ENCODE measurements at places on chromosomes 1 and 21. TPM values are rescaled to one million over a fixed set of nuclear protein-coding genes. Genes with fewer than 3 reads are reported as not detected.

The CTSS gene
- total RNA-seq, result 533 TPM

The MMP23B gene
- 40.3 TPM for total RNA-seq

The RCSD1 gene
- 14.8 TPM for total RNA-seq

The OR6N1 gene
- 2.3 TPM for total RNA-seq

The SERPINC1 gene
- not detected for total RNA-seq

The OLFM3 gene
- not detected for total RNA-seq

The AADACL4 gene
- total RNA-seq, result not detected

The PLEKHN1 gene
- 2.1 TPM for total RNA-seq

The SLC44A5 gene
- total RNA-seq, result 0.55 TPM

The LCE3D gene
- total RNA-seq, result not detected

The EDN2 gene
- total RNA-seq, result not detected

The MIER1 gene
- total RNA-seq, result 43.8 TPM

- DNase-seq, result peak; percentile 20
These were observed 142.0 kb downstream of the AJAP1 start for GRCh38 chr1:4796161-4797015.

- DNase-seq, result no peak
These were observed 44.8 kb upstream of the SGIP1 start for GRCh38 chr1:66489151-66489550.

DNA sequence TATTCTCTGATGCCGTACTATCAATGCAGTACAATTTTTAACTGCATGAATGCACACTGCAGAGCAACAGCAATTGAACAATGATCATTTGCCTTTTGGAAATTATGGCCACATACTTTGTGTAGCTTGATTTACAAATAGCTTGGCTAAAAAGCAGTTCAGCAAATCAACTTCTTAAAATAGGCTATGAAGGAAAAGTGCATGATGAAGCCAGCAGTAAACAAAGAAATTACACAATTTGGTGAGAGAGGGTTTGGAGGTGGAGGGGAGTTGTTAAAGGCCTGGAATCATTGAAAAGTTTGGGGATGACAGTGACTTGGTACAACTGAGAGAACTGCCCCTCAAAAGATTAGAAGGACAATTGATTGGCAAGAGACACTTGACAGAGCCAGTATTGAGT is 6.5 kb downstream of the PIGM start:
- DNase-seq, result no peak

DNA sequence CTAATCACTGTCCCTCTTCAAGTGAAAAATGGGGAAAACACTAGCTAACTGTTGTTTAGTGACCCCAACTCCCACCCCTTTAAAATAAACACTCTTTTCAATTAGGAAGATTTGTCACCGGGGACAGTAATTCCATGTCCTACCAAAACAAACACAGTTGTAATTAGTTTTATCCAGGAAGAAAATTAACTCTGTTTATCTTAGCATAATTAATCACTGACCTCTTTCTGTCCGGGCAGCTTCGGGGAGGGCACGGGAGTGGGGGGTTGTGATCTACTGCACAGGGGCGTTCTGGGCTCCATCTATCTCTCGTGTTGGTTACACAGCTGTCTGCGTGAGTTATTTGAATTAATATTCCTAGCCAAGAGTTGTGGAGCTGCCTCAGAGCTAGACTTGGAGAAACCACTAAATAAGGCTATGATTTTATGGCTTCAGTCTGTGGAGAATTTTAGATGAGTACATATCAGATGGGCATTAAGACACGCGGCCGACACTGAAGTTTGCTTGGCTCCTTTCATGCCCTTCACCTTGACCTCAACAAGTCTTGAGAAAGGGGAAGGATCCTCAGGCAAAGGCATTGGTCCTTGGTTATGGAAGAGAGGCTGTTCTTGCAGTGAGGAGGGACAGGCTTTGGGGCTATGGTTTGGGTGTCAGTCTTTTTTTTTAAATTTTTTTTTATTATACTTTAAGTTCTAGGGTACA is 102.0 kb upstream of the TRABD2B start:
- DNase-seq, result no peak

- no peak for DNase-seq
These were observed 5.2 kb downstream of the TAS1R1 start for GRCh38 chr1:6560267-6560666.

- no peak for DNase-seq
These were observed 101.7 kb downstream of the ADSS2 start for GRCh38 chr1:244350027-244350426.

- no peak for DNase-seq
These were observed 199.7 kb upstream of the ADGRL2 start for GRCh38 chr1:81600878-81601622.

- DNase-seq, result no peak
These were observed 7.0 kb downstream of the COLGALT2 start for GRCh38 chr1:184030433-184031091.

GRCh38 chr21:45506836-45507522 is 35.3 kb downstream of the SLC19A1 start:
- peak; percentile 47 for DNase-seq

- DNase-seq, result no peak
These were observed 26.6 kb downstream of the ARMH1 start for GRCh38 chr1:44701141-44701573.

DNA sequence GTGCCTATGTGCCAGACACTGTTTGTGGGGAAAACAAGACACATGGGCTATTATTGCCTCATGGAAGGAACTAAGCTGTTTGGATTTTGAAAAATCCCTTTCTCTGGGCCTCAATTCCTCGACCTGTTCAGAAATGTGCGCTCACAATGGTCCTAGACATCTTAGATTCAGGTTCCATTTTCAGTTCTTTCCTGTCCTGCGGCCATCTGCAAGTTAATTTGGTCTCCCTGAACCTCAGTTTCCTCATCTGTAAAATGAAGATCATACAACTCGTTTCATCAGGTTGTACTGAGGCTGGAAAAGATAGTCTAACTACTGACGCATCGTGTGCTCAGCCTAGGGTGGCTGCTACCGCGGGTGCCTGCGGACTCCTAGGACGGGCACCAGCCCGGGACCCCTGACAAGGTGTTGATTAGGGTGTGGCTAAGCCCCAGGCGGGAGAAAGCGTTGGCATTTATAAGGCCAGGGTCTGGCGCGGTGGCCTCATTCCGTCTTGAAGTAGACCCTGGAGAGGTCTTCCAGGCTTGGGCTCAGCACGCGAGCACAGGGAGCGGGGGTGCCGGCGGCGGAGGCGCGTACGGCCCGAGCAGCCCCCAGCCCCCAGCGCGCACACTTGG is 493 bp upstream of the ELOA start:
- DNase-seq, result no peak

GRCh38 chr1:230458509-230458908 is 32.4 kb upstream of the PGBD5 start:
- DNase-seq, result no peak

GRCh38 chr21:44349847-44350772 is 3.3 kb upstream of the TRPM2 start:
- DNase-seq, result no peak

DNA sequence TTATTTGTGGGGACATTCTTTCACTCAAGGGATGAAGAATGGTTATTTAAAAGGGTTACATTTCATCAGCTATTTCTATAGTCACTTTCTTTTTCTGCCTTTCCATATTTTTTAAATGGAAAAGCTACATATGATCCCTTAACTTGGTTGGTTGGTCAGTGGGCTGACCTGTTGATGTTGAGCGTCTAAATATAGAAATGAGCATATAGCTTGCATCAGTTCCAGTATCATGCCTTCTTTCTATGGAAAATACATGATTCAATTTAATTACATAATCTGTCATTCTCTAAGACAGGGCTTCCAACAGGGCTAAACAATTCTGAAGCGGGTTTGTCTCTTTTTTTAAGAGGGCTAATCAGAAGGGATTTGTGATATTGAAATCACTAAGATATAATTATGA is 40.6 kb downstream of the TYW3 start:
- DNase-seq, result no peak

DNA sequence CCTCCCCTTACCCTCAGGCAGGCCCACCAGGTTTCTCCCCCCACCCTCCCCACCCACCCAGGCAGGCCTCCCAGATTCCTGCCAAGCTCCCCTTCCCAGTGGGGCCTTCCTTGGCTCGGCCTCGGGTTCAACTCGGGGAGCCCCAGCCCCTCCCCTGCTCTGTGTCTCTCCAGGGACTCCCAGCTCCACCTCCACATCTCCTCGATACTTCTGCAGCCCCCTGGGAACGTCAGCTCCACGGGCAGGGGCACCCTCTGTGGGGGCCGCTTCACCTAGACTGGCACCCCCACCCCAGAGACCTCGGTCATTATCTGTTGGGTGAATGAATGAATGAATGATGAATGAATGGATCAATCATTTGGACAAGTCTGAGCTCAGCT is 775 bp downstream of the MMEL1 start:
- DNase-seq, result peak; percentile 55

DNA sequence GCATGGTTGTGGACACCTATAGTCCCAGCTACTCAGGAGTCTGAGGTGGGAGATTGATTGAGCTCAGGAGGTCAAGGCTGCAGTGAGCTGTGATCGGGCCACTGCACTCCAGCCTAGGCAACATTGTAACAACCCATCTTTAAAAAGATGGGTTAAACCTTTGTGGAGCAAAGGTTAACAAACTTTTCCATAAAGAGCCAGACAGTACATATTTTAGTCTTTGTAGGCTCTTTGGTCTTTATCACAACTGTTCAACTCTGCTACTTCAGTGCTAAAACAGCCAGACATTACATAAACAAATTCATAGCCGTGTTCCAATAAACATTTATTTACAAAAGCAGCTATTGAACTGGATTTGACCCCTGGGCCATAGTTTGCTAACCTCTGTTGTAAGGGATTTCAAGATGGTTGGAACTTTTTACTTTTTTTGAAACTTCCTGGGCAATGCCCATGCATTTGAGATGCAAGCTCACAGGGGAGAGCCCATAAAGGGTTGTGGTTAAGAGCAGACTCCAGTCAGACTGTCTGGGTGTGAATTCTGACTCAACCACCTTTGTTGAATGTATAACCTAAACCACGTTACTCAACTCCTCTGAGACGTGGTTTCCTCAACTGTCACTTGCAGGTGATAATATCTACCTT is 10.8 kb downstream of the INAVA start:
- DNase-seq, result no peak

DNA sequence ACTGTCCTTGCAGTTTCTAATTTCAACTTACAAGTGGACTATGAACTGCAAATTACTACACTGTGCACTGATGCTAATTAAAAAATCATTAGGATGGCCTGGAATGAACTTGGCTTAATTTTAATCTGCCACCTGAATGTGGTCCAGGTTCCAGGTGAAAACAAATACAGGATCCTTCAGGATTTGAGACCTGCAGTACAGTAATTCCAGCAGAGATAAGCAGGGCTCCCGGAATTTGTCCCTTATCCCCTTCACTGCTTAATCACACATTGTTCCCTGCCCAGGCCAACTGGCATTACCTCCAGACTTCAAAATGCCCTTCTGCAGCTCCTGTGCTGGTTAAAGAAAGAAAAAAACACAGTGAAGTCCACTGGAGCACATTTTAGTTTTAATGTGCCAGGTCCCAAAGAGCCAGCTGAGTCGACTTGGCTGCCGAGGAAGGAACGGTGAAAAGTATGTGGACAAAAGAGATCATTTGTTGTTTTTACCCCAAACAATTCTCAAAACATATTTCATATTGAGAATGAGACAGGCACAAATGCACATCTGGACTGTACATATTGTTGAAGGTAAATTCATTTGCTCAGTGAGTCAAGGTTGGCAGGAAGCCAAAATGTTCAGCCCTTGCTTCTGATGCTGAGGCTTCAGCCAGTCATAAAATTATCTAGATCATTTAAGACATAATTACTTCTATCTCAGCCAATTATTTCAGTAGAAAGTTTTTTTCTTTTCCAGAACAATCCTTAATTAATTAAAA is 28.3 kb downstream of the DEGS1 start:
- DNase-seq, result no peak

DNA sequence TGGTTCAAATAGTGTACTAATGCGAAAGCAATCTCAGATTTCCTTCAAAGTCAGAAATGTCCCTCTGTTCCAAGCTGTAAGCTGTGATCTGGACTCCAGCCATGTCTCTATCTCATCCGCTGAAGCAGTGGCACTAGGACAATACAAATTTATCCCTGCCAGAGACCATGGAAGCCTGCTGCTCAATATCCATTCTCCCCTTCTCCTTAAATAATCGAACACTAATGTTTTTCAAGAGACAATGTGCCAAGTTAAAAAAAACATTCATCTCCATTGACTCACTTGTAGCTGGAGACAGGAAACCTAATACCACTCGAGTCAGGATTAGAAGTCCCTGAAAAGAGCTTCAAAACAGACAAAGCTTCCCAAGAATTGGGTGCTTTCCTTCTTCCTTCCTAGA is 38.5 kb upstream of the PGBD5 start:
- DNase-seq, result no peak

- peak; percentile 80 for DNase-seq
These were observed 73.9 kb downstream of the RAP1GAP start for GRCh38 chr1:21594935-21595897.

- peak; percentile 68 for DNase-seq
These were observed 32.7 kb downstream of the HSPG2 start for GRCh38 chr1:21904454-21904703.

GRCh38 chr1:177597393-177597792 is 372.5 kb downstream of the SEC16B start:
- no peak for DNase-seq

- DNase-seq, result no peak
These were observed 16.9 kb upstream of the KRTAP19-5 start for GRCh38 chr21:30518876-30519275.

- no peak for DNase-seq
These were observed 6.3 kb downstream of the SLC2A7 start for GRCh38 chr1:9019896-9020295.

GRCh38 chr1:221824909-221825308 is 83.0 kb upstream of the DUSP10 start:
- no peak for DNase-seq

DNA sequence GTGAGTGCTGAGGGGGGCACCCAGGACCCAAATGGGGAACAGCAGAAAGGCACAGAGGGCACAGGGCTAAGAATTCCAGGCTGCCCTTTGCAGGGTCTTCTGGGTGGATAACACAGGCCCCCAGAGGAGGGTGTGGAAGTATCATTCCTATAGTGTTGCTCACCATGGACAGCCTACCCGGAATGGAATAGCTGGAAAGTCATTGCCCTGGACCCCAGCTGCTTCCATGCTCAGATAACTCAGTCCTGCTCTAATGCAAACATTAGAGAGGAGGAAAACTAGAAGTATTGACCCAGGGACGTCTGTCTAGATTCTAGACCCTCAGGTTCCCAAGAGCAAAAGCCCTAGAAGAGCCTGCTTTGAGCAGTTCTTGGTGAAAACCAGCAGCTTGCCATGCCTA is 24.7 kb downstream of the SLC6A17 start:
- DNase-seq, result no peak

GRCh38 chr1:62882201-62883104 is 98.5 kb downstream of the ATG4C start:
- DNase-seq, result no peak

- DNase-seq, result no peak
These were observed 479.4 kb downstream of the OMA1 start for GRCh38 chr1:58067082-58067481.

DNA sequence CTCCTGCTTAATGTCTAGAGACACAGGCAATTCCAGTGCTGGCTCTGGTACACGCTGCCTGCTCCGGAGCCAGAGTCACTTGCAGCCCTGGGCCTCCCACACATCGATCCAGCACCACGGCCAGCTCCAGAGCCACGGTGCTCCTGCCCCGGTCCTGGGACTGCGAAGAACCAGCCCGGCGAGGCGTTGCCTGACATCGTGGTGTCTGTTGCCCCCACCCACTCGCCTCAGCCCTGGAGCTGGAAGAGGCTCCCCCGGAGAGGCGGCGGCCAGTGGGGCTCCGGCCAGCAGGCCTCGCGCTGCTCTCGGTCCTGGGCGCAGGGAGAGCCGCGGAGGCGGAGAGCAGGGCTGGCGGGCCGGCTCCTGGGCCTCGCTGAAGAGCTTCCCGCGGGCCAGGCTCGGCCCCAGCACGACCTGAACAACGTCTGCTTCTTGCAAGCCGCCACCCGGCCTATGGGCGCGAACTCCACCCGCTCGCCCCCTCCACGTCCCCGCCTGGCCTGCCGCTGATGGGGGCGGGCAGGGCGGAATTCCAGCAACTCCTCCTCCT is 364.8 kb downstream of the CEP170 start:
- DNase-seq, result no peak
